ENCODE measurements at places on chromosomes 16 and 17.
A peak's percentile ranks its signal among the peaks of the same experiment; 100 is the strongest.

DNA sequence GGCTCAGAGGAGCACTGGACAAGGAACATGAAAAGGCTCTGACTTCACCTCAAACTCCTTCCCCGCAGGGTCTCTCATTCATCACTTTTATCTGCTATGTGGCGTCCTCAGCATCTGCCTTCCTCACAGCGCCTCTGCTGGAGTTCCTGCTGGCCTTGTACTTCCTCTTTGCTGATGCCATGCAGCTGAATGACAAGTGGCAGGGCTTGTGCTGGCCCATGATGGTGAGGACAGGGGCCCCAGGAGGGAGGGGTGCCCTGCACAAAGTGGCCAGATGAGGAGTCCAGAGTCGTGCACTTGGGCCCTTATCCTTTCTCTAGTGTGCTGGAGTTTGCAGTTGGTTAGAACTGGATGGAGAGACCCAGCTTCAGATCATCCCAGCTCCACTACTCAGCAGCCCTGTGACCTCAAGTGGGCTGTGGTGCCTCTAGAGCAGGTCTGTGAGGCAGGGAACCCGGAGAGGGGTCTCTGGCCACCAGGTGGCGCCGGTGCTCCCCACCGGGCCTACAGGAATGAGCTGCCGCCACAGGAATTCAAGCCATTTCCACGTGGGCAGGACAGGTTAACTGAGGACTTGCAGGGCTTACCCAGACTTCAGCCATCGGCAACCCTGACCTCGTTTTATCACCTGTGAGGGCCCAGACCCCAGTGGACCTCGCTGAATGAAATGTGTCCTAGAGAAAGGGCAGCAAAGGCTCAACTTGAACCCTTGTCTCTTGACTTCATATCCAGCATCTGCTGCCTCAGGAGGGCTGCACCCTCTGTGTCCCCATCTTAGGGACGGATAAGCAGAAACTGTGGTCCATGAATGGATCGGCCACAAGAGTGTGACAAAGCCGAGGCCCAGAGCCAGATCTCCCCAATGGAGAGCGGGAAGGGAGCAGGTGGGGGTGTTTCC is 4.0 kb downstream of the CMTM3 start:
- DNase-seq, result peak; percentile 85

GRCh38 chr16:4431023-4431422 is 5.4 kb downstream of the DNAJA3 start:
- no peak for DNase-seq

DNA sequence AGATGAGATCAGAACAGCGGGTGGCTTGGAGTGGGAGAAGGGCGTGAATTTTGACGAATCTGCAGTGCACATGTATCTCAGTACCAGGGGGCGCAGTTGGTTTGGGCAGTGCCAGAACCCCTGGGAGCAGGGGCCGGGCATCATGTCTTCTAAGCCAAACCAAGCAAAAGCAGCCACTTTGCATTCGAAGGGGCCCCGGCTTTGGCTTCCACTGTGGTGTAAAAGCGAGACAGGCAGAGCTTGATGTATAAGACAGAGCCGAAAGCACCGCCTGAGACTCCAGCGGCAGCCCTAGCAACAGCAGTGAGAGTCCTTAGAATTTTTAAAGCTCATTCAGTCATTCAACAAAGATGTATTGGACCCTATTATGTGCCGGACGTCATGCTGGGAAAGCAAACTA is 3.8 kb upstream of the XYLT1 start:
- no peak for DNase-seq

DNA sequence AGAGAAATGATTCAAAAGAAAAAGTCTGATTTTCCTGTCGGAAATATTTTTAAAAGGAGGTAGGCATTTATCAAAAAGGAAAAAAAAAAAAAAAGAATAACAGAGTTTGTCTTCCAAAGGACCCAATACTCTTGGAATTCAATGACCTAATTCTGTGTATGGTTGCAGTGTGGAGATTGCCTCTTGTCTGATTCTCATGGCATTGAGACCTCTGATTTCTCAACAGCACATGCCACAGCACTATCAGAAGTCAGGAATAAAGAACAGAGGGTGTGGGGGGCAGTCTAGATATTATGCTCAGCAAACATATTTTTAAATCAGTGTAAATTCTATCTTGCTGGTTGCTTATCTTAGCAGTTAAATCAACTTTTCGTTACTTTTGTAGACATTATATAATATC is 81.3 kb upstream of the SOX9 start:
- no peak for DNase-seq

GRCh38 chr17:41688641-41689496 is at the start of gene EIF1:
Gene EIF1, plus strand, starts transcription at chr17:41688885. Its CDS starts 154 bp downstream, at chr17:41689039.
- peak; percentile 100 for DNase-seq

- DNase-seq, result no peak
Observed at GRCh38 chr16:53925526-53925925, 221.6 kb downstream of the FTO start.

- DNase-seq, result no peak
Observed at GRCh38 chr17:12592941-12593340, 72.7 kb upstream of the MYOCD start.

DNA sequence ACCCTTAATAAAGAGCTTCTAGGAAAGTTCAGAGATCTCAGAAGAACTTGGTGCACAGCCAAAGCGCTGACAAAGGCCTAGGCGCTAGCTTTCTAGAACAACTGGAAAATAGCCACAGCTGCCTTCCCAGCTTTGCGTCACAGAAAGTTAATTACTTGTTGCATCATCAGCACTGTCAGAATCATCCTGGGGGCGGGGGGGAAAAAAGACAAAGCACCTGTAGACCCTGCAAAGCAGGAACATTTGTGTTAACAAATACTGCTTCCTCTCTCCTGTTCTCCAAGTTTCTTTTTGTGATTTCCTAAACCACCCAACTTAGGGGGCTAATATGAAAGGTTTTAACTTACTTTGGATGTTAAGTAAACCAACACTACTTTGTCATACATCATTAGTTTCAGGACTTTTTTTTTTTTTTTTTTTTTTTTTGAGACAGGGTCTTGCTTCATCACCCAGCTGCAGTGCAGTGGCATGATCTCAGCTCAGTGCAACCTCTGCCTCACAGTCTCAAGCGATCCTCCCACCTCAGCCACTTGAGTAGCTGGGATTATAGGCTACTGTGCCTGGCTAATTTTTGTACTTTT is 4.8 kb upstream of the AARSD1 start:
- no peak for DNase-seq

- DNase-seq, result no peak
Observed at GRCh38 chr17:29107084-29107483, 64.1 kb downstream of the PIPOX start.

- DNase-seq, result no peak
Observed at GRCh38 chr16:1922357-1922756, 4.1 kb upstream of the HS3ST6 start.

- DNase-seq, result no peak
Observed at GRCh38 chr17:80036715-80037477, 454 bp downstream of the CCDC40 start.

GRCh38 chr16:25783226-25783625 is 91.5 kb downstream of the HS3ST4 start:
- no peak for DNase-seq

- peak; percentile 82 for DNase-seq
Observed at GRCh38 chr17:58328195-58329034, at the start of gene TSPOAP1. Gene TSPOAP1, minus strand, starts transcription at chr17:58328795. Its CDS starts 875 bp downstream, at chr17:58327920.

DNA sequence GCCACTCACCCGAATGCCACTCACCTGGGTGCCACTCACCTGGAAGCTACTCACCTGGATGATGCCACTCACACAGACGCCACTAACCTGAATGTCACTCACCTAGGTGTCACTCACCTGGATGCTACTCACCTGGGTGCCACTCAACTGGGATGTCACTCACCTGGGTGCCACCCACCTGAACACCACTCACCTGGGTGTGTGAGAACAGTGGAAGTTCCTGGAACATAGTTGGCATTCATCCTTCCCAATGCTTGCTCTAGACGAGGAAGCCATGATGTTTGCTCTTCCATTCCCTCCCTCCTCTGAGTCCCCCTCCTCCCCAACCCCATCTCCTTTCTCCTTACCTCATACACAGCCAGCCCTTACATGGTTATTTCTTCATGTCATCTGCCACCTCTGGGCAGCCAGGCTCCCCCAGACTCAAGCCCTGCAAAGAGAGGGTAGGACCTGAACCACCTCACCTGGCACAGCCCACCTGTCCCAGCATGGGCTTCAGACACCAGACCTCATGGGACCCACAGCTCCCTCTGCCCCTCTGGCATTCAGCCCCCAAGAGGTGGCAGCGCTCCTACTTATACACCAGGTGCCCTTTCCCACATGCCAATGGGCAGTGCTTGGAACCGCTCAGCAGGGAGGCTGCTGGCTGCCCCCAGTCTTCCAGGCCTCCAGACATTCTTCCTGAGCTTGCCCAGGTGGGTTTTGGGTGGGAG is 171.8 kb upstream of the FOXF1 start:
- DNase-seq, result no peak

- DNase-seq, result no peak
Observed at GRCh38 chr16:47236716-47237115, 93.0 kb upstream of the NETO2 start.

- no peak for DNase-seq
Observed at GRCh38 chr17:35368081-35368830, 5.2 kb downstream of the SLFN11 start.

DNA sequence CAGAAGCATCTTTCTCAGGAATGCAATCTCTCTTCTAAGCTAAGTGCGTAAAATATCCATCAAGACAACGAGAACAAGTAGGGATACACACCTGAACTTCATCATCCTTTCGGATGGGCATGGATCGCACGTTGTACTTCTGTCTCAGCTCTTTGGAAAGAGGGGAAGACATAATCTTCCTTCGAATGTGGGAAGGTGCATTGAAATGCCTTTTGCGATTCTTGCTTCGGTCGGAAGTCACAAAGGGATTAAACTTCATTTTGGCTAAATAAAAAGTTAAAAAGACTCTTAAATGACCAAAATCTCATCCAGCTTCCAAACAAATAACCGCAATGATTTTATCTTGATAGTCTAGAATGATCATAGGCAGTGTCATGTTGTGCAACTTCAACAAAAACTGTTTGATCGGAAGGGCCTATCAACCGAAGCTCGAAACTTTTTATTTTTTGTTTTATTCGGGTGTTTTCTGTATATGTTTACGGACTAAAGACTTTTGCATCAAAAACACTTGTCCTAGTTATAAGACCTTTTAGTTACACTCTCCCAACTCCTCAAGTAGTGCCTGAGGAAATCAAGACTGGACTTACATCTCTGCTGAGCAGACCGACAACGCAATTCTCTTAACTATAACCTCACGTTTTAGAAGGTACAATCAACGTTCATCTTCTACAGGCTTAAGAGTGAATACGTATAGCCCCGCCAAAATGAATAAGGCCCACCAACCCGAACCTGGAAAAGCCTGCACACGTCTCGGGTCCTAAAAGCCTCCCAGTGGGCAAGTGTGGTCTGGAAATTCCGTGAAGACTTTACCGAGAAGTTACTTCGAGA is 727 bp downstream of the RPL26 start:
- DNase-seq, result no peak

DNA sequence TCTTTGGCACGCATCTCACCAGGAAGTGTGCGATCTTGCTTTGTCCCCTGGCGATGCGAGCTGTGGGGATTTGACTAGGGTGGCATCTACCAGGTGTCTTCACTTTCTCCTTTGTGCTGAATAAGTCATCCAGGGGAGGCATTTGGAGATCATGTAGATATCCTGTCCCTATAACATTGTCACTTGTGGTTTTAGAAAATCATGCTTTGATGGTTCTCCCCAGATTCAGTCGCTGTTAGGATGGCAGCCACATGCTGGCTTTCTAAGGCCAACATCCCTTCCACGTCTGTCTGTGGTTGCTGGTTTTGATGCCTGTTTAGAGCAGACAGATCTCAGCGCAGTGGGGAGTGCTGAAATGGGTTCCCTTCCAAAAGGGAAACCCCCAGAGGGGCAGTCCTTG is 2.5 kb downstream of the ADAD2 start:
- no peak for DNase-seq

GRCh38 chr17:43416998-43417890 is 18.5 kb downstream of the ARL4D start:
- no peak for DNase-seq

DNA sequence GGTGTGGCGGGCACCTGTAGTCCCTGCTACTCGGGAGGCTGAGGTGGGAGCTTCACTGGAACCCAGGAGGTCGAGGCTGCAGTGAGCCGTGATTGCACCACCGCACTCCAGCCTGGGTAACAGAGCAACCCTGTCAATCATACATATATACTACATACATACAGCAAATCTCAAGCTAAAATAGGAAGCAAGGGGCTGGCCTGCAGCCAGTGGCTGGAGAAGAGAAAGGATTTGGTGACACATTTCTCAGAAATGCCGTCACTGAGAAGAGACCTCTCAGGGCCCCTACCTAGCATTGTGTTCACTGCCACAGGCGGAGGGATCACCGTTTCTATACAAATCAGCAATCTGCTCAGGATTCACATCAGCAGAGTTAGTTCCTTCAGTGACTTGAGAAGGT is 16.9 kb downstream of the NARF start:
- no peak for DNase-seq

- no peak for DNase-seq
Observed at GRCh38 chr17:47896672-47897490, 845 bp downstream of the SP2 start.

- no peak for DNase-seq
Observed at GRCh38 chr17:33525186-33525585, 232.1 kb upstream of the ASIC2 start.

DNA sequence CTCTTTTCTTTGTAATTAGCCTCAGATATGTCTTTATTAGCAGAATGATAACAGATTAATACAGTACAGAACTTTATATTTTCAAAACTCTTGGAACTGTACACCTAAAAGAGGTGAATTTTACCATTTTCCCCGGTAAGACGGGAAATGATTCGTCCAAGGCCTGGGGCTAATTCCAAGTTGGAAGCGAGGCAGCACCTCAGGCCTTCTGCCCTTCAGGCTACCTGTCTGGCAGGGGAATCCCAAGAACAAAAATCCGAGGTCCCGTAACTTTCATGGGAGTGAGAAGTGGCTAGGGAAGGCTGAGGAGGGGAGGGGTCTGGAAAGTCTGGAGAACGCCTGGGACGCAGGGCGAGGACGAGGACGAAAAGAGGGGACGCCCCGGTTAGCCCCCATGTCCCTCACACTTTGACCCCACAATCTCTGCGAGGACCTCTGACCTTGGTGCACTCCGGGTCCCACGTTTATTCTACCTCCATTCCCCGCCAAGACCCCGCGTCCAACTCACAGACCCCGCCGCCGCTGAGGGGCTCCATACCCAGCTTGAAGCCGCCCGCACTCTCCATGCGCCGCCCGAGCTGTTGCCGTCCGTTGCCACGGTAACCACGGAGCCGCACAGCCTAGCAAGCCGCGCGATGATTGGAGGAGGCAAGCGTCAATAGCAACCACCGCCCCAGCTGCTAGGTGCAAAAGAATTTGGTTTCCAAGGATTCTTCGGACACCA is at the start of gene HYDIN:
Gene HYDIN, minus strand, starts transcription at position 601 of the 724 bp plus-strand sequence. CDS start 43,827 bp downstream, outside the sequence.
- no peak for DNase-seq

DNA sequence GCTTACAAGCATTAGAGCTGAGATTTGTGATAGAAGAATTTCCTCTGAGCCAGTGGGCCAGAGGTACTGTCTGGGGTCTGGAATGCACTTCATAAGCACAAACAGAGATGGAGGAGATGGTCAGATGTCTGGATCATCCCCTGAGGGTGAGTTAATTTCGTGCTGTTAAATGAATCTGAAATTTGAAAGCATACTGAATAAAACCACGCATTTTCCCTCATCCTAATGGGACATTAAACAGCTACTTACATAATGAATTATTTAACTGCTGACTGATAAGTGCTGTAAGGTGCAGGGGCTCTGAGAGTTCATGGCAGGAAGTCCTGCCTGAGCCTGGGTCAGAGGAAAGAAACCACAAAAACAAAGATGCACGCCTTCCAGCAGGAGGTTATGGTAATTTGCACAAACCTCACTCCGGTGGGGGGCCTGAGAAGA is 136.3 kb upstream of the XYLT1 start:
- no peak for DNase-seq

Measured in activated CD8-positive, alpha-beta memory T cell treated with anti-CD3 and anti-CD28 coated beads, Interleukin-2, amount 50 U/mL, for 4 hours (primary cell).